ENCODE measurements at places on chromosomes 2 and 18.
A peak's percentile ranks its signal among the peaks of the same experiment; 100 is the strongest.

- DNase-seq, result no peak
These were observed 723.7 kb upstream of the RAB6C start for GRCh38 chr2:129255610-129256313.

DNA sequence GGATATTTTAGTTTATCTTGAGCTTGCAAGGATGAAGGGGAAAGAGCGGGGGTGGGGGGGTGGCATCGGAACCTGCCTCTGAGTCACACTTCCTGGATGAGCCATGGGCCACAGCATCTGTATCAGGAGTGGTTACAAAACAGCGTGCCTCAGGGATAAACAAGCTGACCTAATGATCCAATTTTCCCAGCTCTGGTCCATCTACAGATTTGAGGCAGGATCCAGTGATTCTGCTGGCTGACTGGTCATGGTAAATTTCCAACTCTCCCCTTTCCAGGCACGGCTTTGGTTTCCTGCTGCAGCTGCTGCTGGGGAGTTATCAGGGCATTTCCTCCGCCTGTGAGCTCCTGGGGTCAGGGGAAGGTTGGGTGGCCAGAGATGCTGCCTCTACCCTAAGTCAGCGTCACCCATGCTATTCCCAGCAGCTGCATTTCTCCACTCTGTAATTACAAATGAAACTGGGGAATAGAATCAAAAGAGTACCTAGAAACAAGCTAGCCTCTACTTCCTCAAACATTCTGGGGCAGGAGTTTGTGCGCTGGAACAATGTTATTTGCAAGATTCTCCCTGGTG lies 4.7 kb upstream of the HPCAL1 start:
- DNase-seq, result peak; percentile 96

DNA sequence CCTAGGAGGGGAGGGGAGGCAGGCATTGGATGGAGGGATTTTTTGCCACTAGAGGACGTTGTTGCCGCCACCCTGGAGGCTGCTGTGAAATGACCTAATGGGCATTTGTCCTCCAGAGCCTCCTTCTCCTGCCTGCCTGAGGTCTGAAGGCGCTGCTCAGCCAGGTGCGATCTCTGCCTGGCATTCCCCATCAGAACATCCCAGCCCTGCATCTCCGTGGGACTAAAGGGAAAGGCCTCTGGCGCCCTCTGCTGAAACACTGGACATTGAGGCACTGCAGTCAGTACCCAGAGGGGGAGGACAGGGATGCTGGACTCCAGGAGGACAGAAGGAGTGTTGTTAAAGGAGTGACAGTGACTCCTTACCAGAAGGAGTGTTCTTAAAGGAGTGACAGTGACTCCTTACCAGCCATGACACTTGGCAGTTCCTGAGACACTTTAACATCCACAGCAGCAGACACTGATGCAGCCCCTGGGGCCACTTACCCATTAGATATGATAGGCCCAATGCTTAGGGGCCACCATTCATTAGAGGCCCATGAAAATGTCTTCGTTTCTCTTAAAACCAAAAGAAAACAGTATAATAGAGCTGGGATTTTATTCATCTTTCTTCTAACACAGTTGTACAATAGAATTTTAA lies 17.0 kb downstream of the THNSL2 start:
- peak; percentile 50 for DNase-seq

DNA sequence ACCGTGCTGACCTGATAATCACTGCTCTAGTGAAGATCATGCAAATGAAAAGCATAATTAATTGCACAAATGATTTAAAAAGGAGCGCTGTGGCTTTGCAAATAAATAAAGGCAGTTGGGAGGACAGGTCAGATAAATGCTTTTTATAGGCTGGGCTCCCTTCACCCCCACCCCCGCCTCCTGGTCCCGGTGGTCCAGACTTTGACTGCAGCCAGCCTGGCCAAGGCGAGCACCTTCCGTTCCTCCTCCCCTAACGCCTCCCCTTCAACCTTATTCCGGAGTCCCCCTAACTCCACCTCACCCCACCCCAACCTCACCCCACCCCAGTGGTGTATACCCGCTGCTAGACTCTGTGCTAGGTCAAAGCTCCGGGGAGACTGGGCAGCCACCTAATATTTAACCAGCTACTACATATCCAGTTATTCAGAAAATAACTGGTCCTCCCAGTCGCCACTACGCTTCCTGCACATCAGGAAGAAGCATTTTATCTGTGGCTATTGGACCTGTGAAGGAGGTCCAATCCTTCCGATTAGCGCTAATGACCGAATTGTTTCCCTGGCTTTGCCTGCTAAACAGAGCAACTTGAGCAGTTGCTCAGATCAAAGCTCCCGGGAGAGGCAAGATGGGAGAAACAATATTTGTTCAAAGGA lies 3.7 kb upstream of the SP9 start:
- no peak for DNase-seq
